ENCODE measurements at places on chromosomes 3 and 15.

DNA sequence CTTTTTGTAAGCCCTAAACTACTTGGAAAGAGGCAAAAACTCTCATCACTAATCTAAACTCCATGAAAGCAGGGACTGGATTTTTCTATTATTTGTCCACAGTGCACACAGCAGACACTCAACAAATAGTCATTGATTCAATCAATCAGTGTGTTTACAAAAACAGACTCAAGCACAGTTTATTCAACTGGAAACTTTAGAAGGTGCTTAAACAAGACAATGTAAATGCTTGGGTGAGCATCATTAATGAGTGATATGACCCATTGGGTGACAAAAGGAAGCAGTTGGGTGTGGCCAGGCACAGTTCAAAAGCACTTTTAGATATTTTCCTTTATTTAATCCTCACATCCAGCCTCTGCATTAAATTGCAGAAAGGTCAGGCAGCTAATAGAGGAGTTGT lies 32.0 kb upstream of the PPP4R2 start:
- no peak for DNase-seq

GRCh38 chr15:52042051-52042851 lies 23.2 kb downstream of the MAPK6 start:
- no peak for DNase-seq

DNA sequence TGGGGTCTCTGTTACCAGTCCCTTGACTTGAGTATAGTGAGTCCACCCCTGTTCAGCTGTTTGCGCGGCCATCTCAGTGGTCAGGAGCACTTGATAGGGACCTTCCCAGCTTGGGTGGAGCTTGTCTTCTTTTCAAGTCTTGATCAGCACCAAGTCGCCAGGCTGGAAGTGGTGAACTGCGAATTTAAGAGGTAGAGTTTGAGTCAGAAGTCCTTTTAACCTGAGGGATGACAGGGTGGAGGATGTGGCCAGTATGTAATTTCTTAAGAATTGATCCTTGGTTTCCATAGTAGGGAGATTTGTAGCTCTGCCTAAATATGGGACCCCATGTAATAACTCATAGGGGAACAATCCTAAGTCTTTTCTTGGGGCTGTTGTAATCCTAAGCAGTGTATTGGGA lies 86.3 kb upstream of the XCR1 start:
- no peak for DNase-seq

DNA sequence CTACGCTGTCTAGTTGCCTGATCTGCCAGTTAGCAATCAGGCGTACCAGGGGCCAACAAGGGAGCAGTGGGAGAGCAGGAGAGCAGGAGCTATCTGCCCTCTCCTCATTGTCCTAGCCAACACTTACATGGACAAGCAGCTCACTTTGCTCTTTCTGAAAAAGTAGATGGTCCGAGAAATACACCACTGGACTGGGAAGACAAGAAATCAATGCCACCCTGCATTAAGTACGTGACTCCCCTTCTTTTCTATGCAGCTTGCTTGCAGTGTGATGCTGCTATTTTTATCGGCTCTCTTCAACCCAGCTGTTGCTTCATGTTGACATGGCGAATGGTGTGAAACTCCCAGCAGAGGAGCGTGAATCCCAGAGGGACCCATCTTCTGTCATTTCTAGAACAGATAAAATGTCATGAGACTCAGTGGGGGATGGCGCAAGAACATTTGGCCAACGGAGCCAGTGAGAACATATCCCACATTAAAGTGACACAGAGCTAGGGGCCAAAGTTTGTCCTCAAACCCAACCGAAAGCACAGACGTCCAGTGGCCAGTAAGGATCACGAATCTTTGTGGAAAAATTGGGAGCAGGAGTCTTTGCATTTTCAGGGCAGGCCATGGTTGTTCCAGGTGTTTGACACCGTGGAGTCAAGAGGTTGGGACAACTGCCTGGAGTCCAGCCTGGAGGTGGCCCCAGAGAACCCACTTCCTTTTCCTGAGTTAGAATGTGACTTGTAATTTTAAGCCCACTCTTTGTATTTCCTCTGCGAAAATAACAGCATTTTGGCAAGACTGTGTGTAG lies 53.7 kb upstream of the MEF2A start:
- no peak for DNase-seq

- no peak for DNase-seq
Observed at GRCh38 chr15:71634820-71635560, 175.4 kb upstream of the NR2E3 start.

- DNase-seq = peak; percentile 62
Observed at GRCh38 chr3:111539351-111540331, 2.4 kb upstream of the CD96 start.

DNA sequence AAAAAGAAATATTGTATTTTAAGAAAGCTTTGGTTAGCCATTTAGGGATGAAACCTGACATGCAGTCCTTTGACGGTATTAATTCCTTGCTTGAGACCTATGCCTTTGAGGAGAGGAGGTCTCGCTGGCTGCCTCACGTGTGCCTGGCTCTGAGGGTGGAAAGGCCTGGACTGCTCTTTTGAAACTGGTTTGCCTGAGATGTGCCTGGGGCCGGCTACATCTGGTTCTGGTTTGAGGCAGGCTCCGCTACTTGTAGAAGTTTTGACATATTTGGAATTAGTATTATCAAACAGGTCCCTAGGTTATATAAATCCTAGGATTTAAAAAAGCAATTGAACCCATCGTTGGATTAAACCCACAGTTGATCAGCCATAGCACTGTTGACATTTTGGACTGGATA lies 6.5 kb downstream of the NISCH start:
- DNase-seq = no peak

GRCh38 chr3:79236496-79236895 lies 531.3 kb downstream of the ROBO1 start:
- no peak for DNase-seq
